DMS79 treated with DMSO at 0.1 percent for 48 hours (cell line): ENCODE measurements at places on chromosomes 7 and 10.

GRCh38 chr7:34165927-34166550 lies 260.7 kb downstream of the BMPER start:
- DNase-seq = no peak

DNA sequence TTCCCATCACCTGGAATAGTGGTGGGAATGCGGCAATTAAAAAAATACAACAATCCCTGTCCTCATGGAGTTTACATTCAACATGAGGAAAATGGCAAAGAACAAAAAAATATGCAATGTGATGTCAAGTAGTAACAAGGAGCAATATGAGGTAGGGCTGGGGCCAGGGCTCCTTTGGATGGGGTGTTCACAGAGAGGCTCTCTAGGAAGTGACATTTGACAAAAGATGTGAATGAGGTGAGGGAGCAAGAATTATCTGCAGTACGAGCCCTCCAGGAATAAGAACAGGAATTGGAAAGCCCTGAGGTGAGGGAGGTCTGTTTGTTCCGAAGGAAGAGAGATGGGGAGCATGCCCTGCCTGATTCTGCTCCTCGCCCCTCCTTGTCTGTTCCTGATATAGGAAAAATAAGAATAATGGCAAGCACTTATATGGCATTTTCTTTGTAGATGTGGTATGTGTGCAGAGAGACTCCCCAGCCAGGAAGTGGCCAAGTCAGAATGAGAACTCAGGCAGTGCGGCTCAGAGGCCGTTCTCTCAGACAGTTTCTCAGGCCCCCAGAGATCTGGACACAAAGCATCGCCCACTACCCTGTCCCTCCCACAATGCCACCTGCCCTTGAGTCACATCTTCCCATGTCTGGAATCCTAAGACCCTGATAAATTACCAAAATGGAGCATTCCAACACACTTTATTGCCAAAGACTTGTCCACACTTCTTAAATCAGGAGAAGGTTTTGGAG lies 105.6 kb downstream of the APBB1IP start:
- DNase-seq = no peak

DNA sequence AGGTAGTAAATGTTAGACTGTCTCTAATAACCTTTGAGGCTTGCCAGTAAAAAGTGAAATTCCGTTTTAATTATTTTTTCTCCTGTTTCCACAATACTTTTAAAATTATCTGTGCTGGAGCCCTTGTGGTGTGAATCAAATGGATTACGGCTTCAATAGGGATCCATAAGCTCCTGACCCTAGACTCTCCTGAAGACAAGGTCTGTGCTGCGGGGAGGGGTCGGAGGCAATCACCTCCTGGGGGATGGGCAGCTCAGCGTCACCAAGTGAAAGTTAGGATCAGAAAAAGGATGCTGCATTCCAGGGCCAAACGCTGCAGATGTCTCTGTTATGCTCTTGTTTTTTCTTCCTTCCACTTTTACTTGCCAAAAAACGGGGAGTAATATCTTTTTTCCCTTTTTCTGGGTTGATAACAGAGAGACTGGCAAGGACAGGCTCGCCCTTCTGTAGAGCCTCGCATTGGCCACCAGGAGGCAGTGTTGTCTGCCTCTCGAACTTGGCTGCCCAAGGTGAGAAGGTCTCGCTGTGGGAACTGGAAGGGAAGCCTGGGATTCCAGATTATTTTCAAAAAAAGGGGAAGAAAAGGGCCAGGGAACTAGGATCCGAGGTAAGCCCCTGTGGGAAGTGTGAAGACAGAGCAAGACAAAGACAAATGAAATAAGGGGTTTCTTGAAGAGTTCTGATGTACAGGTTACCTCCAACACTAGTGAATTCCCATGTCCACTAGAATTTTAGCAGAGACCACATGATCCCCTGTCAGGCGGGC lies 621.9 kb downstream of the ACTR3B start:
- DNase-seq = no peak

DNA sequence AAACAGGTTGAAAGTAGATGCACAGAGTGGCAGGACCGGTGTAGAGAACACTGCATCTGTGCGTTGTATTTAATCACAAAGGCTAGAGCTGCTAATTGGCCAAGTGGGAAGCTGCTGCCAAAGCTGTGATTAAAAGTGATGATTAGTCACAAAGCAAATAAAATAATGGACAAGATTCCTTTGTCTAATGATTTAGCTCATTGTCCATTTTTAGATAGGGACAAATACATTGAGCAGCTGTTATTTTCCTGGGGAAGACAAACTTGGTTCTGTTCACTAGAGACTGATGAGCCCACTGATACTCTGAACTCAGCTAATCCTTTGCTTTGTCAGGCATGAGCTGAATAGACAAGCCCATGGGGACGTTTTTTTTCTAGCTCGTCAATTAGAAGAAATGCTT lies 19.7 kb downstream of the UBE3C start:
- no peak for DNase-seq

DNA sequence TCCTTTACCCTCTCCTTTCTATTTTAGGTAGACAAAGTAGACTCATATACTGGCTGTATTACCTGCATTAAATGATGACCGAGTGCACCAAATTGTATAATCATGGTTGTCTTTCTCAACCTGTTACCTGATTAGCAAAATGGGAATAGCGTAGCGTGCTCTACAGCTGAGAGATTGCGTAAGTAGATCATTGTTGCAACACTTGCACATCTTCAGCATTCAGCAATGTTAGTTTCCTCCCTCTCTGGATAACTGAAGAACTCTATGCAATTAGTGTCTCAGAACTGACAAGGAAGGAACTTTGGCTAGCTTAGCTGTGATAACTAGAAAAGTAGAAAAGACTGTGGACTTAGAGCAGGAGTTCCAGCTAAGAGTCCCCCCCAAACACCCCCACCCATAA lies 787.4 kb downstream of the PHTF2 start:
- DNase-seq = no peak

DNA sequence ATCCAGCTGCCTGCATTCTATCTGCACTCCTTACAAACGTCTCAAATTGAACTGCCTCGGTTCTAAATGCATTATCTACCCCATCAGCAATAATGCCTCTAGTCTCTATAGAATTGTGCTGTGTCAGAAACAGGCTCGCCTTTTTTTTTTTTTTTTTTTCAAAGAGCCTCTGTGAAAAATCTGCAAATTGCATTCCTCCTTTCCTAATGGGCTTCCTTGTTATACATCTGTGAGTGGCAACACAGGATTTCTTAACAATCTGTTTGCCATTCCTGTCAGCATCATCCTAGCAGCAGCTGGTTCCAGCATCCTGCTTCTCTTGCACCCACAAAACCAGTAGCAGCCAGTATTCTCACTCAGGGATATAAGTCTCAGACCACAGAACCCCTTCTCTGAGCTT lies 413.5 kb upstream of the SEMA3D start:
- no peak for DNase-seq

DNA sequence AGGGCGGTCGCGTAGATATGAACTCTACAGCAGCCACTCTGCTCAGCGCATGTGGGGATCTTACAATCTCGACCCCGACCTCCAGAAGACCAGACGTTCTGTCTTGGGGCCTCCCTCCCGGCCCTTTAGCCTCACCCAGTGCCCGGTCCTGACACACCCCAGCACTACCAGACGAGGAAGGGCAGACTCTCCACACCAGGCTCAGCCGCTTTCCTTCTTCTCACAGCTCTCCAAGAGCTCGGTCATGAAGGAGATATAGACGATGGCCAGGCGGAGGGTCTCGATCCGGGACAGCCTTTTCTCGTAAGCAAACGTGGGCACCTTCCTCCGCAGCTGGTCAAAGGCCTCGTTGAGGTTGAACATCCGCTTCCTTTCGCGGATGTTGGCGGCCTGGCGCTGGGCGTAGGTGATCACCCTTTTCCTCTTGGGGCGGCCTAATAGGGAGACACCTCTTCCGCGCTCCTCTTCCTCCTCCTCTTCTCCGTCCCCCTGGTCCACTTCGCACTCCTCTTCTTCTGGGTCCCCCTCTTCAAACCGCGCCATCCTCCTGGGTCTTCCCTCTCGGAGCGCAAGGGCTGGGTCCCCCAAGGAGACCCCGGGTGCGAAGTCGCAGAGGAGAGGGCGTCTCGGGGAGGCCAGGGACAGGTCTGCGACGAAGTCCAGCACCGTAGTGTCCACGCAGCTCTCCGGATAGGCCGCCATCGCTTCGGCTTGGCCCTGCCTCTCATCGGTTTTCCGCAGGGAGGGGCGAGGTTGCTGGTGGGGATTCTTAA lies at the start of gene FERD3L:
Gene FERD3L, minus strand, starts transcription at position 761 of the 773 bp plus-strand sequence. Its CDS starts 59 bp downstream, at position 702.
- no peak for DNase-seq

DNA sequence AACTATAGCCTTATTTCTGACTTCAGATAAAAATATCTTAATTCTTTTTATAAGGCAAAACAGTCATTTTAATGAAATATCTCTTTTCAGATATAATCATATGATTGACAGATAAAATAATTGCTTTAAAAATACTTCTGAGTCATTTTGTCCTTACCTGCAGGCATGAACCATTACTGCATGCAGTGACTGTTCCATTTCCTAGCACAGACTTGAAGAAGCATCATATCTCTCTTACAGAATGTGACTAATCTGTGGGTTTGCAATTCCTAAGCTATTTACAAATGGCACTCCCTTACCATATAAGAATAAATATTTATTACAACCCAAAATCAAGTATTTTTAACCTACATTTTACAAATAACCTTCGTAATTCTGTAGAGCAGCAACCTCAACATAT lies 120.7 kb downstream of the SRPK2 start:
- DNase-seq = no peak

GRCh38 chr10:119669975-119670640 lies 18.9 kb downstream of the BAG3 start:
- DNase-seq = no peak

DNA sequence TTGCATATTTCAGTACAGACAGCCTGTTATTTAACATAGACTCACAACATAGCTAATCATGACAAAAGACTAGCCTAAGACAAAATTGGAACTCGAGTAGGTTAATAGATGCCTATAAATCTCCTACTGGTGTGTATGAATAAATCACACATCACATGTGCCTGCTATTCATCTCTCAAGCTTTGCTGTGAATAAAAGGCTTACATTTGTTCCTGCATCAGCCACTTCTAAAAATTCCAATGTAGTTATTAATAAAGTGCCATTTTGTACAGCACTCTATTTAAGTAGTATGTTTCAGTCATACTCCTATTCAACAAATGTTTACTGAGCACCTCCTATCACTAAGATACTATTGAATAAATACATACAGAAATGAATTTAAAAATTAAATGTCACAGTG lies 486.3 kb downstream of the NRG3 start:
- no peak for DNase-seq

DNA sequence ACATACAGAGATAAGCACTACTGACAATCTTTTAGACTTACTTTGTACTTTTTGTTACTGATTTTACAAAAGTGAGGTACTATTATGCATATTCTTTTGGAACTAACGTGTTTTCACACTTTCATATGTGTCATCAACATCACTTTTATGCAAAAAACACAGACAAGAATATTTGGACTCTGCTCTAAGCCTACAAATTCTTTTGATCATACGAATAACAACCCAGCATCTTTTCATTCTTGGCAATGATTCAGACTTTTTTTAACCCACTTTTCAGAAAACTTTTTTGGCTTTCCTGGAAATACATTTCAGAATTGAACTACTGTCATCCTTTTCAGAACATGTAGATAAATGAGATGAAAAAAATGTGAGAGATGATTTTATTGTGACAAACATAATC lies 30.2 kb downstream of the USP6NL start:
- DNase-seq = no peak

GRCh38 chr10:108450280-108450679 lies 1285.8 kb upstream of the SORCS1 start:
- no peak for DNase-seq

DNA sequence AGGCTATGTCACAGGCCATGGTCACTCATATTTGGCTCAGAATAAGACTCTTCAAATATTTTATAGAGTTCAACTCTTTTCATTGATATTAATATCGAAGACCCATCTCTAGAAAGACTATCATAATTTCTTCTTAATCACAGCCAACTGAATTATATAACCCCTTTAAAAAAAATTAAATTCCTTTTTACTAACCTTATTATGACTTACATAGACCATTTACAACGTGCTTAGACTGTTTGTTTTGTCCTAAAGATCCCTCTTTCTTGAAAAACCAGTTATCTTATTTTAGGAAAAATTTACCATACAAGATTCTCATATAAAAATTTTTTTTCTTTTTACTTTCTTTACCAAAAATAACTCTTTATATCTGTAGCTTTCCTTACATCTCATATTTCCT lies 10.2 kb upstream of the TMEM254 start:
- no peak for DNase-seq

GRCh38 chr7:70016044-70016770 lies 417.9 kb downstream of the AUTS2 start:
- no peak for DNase-seq

GRCh38 chr10:114283535-114284234 lies 44.6 kb downstream of the VWA2 start:
- DNase-seq = no peak

DNA sequence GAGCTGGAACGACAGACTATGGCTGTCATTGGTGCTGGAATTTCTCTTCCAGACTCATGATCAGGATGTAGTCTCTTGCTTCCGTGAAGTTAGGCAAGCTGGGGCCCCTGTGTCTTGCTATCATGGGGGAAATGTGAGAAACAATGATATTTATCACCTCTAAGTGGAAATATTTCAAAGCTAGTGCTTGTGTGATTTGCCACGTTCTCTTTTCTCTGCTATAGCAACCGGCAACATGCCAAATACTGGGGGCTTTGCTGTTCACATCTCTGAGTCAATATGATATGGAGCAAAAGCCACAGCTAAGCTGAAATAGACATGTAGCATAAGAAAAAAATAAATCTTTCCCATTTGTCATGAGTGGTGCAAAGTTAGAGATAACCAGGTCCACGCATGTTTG lies 668.2 kb upstream of the IGFBP3 start:
- DNase-seq = no peak

DNA sequence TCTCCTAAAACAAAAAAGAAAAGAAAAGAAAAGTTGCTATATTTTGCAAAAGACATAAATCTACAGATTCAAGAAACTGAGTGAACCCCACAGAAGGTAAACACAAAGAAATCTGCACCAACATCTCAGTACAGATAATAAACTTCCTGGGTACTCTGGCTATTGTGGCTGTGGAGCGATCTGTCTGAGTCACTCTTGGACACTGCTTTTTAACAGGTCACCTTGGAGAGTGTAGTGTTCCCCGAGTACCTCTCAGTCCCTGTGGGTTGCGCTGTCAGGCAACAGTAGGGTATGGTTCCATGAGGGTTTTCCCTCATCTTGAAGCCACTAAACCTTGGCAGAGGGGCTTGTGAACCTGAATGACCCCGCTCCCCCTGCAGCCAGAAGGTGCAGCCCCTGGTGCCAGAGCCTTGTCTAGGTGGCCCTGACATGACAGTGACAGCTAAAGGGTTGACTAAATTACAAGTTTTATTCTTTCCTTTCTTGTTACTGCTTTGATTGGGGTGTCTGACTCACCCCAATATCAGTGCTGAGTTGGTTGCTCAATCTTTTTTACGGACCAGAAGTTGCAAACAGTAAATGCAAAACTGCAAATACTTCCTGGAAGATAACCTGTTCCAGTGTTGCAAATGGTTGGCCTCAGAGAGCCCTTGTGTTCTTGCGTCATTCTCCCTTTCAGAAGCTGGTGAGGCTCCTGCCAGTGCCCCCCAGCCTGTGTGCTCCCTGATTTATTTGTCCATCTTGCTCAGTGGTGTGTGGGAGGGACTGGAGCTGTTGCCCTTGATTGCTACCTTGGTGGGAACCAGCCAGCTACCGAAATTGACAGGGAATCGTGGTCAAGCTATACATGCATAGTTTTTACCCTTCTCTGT lies 30.6 kb downstream of the POR start:
- DNase-seq = peak; percentile 81
